SHP77 (cell line): ENCODE measurements at places on chromosomes 7 and 10.

- no peak for DNase-seq
These were observed 124.4 kb upstream of the ASAH2 start for GRCh38 chr10:50375745-50376144.

GRCh38 chr7:128458956-128459355 is 3.3 kb downstream of the HILPDA start:
- DNase-seq = no peak

GRCh38 chr10:68423522-68423921 is 16.4 kb upstream of the RUFY2 start:
- no peak for DNase-seq

DNA sequence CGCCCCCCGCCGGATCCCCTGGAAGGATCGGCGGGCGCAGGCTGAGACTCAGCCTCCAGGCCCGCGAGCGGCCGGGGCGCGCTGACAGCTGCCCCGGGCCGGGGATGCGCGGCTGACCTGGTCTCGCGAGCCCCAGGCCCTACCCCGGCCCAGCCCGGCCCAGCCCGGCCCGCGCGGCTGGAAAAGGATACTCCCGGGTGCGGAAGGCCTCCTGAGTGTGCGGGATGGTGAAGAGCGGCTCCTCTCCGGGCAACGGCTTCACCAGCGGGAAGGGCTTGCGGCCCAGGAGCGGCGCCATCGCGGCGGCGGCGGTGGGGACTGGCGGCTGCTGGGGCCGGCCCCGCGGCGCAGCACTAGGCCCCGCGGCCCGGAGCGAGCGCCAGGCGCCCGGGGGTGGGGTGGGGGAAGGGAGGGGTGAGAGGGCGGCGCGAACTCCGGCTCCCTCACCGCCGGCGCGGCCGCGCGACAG is 423 bp downstream of the BAZ1B start:
- no peak for DNase-seq

- DNase-seq = no peak
These were observed 235.3 kb upstream of the MKI67 start for GRCh38 chr10:128361487-128361886.

DNA sequence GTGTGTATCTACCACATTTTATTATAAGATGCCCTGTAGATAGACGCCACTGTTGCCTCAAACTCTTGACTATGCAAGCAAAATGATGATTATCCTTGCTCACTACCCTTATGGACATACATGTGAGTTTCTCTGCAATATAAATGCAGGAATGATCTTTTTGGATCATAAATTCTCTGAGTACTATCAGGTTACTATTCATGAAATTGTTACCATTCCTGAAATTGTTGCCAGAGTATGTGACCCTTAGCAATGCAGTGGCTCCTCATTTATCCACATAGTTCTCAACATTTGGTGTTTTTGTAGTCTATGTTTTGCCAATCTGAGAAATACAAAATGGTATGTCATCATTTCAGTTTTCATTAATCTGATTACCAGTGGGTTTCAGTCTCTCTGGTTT is 166.2 kb upstream of the FAM3C start:
- no peak for DNase-seq

- DNase-seq = no peak
These were observed 395.5 kb downstream of the SUGCT start for GRCh38 chr7:40530292-40530691.

DNA sequence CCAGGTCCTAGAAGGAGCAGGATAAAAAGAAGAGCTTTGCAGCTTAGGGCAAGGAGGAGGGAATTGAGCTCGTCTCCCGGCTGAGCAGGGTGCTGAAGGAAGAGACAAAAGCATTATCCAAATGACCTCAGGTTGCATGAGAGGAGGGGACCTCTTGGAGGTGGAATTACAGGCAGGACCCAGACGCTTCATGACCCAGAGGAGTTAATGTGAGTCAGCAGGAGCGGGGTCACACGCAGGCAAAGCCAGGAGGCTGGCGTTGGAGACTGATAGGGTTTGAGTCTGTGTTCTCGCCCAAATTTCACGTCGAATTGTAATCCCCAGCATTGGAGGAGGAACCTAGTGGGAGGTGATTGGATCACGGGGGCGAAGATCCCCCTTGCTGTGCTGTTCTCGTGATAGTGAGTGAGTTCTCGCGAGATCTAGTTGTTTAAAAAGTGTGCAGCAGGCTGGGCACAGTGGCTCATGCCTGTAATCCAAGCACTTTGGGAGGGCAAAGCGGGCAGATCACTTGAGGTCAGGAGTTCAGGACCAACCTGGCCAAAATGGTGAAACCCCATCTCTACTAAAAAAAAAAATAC is 63.7 kb upstream of the AUTS2 start:
- no peak for DNase-seq

DNA sequence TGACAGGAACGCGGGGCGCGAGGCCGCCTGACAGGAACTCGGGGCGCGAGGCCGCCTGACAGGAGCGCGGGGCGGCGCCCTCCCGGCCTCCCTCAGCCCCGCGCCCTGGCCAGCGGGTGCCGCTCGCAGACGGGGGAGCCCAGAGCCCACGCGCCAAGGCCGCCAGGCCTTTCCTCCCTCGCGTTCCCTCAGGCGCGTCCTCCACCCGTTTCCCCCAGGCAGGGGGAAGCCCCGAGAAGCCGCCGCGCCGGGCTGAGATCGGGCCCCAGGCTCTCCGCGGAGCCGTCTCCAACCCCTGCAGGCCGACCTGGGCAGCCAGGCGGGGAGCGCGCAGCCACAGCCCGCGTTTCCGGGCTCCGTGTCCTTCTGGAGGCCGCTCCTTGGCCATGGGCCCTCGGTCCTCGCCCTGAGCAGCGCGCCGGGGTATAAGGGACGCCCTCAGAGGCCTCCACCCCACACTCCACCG is 17.7 kb downstream of the PTPRN2 start:
- no peak for DNase-seq

DNA sequence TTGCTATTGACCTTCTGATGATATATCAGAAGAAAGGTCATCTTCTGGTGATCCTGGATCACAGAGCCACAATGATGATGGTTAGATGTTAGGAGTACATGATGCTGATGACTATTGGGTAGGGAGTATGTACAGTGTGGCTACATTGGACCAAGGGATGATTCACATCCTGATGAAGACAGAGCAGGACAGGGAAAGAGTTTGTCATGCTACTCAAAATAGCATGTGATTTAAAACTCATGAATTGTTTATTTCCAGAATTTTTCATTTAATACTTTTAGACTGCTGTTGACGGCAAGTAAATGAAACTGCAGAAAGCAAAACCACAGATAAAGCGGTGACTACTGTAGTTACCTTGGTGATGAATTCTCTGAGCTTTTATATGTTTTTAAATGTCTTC is 397.3 kb downstream of the PPP1R3A start:
- no peak for DNase-seq

DNA sequence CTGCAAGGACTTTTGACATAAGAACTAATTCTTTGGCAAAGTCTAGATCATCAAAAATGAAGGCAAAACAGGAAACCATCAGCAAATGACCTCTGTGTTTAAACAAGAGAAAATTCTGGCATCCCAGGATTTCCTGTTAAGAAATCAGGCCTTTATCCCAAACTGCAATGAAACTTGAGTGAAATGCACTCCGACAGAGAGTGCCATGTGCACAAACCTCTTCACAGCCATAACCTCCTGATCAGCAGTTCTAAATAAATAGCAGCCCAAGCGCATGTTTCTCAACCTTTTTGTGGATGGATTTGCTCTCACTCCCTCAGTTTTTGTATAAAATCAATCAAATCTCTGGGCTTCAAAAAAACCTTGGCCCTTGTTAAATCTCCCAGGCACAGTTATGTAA is 107.7 kb upstream of the EEPD1 start:
- DNase-seq = no peak

DNA sequence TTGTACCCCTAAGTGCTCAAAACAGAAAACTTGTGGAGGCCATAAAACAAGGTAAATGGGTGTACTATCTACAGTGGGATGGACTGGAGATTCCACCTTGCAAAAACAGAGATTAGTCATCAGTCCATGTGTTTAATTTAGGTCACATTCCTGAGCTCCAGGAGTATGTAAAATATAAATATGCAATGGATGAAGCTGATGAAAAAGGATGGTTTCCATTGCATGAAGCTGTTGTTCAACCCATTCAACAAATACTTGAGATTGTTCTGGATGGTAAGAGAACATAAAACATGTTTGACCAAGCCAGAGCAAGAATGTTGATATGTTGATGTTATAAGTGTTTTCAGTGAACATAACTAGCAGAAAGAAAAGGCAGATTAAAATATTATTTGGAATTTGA is 14.6 kb downstream of the ASB15 start:
- no peak for DNase-seq

- DNase-seq = no peak
These were observed 551 bp downstream of the IFIT1 start for GRCh38 chr10:89392974-89393373.

- DNase-seq = no peak
These were observed 1.5 kb upstream of the EXOC6 start for GRCh38 chr10:92846854-92847201.

GRCh38 chr7:158108646-158109293 is 478.9 kb downstream of the PTPRN2 start:
- peak; percentile 1 for DNase-seq

DNA sequence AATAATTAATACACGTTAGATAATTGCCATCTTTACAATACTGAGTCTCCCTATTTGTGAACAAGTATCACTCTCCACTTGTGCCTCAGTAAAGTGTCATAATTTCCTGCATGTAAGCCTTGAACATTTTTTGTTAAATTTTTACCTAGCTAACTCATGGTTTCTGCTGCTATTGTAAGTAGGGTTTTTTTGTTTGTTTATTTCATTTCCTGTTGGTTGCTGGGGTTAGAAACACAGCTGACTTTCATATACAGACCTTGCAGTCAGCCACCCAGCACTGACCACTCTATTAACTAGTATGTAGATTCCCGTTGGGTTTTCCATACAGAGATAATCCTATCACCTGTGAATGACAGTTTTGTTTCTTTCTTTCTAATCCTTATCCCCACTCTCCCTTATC is 133.3 kb downstream of the MPP7 start:
- no peak for DNase-seq

DNA sequence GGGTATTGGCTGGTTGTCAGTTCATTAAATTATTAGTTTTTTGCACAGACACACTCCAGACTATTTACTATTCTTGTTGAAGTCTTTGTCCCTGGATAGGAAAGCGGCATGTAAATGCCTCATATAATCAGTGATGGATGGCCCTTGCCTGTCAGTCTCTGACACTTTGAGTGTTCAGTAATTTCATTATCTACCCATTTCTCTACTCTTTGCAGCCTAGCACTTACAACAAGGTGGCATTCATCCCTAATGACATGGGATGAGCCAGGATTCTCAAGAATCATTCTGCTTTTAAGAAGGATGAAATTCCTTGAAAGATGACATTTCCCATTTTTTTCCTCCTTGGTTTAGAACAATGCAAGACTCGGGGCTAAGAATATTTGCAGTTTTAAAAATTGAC is 155.7 kb downstream of the SORCS3 start:
- DNase-seq = no peak

DNA sequence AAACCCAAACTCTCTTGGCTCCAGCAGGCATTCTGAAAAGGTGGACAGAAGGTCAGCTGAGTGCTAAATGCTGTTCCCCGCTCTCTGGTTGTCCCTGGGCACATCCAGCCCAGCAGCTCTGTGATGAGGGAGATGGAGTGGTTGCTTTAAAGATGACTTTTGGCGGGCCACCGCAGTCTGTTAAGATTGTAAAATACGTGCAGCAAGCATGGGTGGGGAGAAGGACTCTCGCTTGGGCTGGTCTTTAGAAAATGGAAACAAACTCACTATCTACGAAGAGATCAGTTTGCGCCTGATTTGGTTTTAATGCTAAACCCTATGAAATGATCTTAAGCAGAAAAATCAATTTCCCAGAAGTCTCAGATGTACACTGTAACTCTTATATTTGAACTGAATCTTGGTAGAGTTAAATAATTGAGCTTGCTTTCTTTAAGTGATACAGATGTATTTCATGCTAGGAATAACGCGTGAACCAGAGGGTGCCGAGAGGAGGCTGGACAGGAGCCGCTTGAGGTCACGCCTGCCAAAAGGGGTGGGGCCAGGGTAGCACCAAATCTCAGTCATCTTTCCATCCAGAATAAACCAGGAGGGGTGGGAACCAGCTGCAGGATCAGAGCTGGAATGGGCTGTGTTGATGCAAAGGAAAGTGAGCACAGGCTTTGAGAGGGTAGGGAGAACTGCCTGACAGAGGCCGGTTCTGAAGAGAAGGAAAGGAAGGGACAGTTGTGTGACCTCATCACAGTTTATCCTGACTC is 170.2 kb upstream of the MKI67 start:
- no peak for DNase-seq

DNA sequence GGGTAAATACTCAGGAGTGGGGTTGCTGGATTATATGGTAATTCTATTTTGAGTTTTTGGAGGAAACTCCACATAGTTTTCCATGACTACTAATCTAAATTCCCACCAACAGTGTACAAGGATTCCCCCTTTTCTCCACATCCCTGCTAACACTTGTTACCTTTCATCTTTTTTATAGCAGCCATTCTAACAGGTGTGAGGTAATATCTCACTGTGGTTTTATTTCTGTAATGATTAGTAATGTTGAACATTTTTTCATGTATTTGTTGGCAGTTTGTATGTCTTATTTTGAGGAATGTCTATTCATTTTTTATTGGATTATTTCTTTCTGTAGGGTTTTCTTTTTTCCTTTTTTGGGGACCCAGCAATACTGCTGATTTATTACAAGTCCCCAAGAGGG is 14.9 kb downstream of the TAF3 start:
- no peak for DNase-seq

DNA sequence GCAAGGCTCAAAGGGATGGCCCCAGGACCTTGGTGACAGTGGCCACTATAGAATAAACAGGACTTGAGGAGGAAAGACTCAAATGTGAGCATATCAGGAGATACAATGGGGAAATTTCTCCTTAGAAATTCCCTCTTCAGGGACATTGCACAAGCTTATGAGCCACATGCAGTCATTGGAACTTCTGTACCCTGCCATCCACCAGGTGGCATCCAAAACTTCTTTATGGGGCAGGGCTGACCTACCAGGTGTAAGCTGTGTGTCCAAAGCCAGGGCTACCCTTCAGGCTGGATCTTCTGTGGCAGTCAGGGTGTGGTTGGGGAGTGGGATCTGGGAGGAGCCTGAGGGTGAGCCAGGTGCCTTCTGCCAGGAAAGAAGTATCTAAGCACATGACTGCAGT is 36.6 kb upstream of the LRRC18 start:
- DNase-seq = no peak

DNA sequence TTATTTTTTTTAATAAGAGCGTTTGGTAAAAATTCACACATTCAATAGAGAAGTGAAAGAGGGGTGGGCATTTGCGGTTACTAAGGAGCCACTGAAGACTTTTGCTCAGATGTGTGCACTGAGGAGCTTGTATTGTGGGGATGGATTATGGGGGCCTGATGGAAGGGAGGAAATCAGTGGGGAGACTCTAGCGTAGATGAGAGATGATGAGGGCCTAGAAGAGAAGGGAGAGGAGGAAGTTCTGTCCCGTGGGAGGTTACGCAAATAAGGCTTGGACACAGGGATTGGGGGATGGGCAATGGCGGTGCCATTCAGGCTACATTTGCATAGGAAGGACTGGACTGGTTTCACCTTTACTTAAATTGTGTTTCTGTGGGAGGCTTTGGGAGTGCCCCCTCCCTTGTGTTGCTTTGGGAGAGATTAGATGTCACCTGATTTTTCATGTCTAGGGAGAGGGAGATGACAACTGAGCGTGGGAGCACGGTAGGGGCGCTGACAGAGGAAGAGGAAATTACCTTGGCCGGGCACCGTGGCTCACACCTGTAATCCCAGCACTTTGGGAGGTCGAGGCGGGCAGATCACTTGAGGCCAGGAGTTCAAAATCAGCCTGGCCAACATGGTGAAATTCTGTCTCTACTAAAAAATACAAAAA is 2.2 kb upstream of the HIP1 start:
- no peak for DNase-seq

- peak; percentile 44 for DNase-seq
These were observed 1.5 kb downstream of the CDK13 start for GRCh38 chr7:39951226-39952194.
